Ureter (tissue), 1 donor: ENCODE measurements at places on chromosomes 5 and 9. TPM values are rescaled to one million over a fixed set of nuclear protein-coding genes. Genes with fewer than 3 reads are reported as not detected.
A peak's percentile ranks its signal among the peaks of the same experiment; 100 is the strongest.

GRCh38 chr5:58922461-58923171 lies 339.7 kb downstream of the RAB3C start:
- DNase-seq: peak; percentile 56

The MIER3 gene
- total RNA-seq: 22.4 TPM

- no peak for DNase-seq
Measured at GRCh38 chr5:114467729-114468128, 105.9 kb downstream of the KCNN2 start.

The PCDHGA3 gene
- total RNA-seq: 2.9 TPM

The TRMT10B gene
- 18.0 TPM for total RNA-seq

- no peak for DNase-seq
Measured at GRCh38 chr5:59615272-59615671, 278.3 kb downstream of the PDE4D start.

The UQCRQ gene
- total RNA-seq: 558 TPM

- DNase-seq: no peak
Measured at GRCh38 chr5:166433679-166434078, 1857.8 kb upstream of the WWC1 start.

GRCh38 chr9:111144741-111145140 lies 106.5 kb upstream of the LPAR1 start:
- no peak for DNase-seq

DNA sequence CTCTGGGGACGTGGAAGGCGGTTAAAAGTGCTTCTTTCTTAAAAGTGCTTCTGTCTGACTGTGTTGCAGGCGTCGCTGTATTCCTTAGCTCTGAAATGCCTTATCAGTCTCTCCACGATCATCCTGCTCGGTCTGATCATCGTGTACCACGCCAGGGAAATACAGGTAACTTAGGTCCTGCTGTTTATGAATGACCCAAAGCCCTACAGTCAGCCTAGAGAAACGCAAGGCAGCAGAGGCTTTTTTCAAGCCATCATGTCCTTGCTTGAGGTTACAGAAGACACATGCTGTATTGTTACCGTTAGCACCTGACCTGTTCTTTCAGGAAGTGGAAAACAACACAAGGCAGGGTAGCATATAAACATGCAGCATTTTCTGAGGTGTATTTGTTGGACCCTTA lies 2.0 kb downstream of the KCNN2 start:
- no peak for DNase-seq

The FAM163B gene
- total RNA-seq: not detected

GRCh38 chr9:14211564-14211963 lies 102.4 kb downstream of the NFIB start:
- no peak for DNase-seq

DNA sequence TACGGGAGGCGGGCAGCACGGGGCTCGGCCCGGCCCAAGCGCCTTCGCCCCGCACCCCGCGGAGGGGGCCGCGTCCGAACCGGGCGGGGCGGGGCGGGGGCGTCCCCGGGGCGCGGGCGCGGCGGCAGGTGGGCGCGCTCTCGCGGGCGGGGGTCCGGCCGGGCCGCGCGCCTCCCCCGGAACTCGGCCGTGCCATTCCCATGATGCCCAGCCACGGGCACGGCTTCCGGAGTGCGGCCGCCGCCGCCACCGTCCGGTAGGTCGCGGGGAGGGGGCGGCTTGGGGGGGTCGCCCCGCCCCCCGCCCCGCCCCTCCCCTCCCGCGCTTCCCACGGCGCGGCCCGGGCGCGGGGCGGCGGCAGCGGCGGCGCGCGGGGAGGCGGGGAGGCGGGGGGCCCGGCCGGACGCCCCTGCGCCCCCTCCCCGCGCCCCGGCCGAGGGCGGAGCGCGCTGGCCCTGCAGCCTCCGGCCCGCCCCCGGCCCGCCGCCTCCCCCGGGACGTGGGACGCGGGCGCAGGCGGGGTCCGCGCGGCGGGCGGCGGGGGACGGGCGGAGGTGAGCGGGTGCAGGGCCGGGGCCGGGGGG lies at the start of gene PPP1R26:
Gene PPP1R26 (plus strand): TSS at position 314 of the 584 bp plus-strand sequence. CDS start 4,729 bp downstream, outside the sequence.
- DNase-seq: no peak

DNA sequence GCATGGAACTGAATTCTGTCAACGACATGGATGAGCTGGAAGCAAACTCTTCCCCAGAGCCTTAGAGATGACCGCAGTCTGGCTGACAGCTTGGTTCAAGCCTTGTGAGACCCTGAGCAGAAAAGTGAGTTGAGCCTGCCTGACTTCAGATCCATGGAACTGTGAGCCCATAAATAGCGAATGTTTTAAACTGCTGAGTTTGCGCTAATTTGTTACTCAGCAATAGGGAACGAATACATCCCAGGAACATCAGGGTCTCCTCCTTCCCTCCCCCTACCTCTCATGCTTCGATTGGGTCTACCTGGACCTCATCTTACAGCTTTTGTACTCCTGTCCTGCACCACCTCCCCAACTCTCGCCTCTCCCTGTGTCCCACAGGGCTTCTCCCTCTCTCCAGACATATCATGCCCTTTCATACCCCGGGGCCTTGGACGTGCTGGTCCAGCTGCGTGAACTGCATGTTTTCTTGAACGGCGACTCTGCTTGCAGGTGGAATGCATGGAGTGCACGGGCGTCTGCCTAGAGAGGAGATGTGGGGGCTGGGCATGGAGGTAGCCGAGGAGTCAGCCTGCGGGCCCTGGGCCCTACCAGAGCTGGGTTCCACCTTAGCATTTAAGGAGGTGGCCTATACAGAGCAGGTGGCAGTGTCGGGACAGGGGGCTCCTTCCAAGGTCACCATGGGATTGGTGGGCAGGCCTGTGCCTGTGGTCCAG lies 7.9 kb downstream of the GADD45G start:
- DNase-seq: no peak

The NPR3 gene
- total RNA-seq: 1.4 TPM

DNA sequence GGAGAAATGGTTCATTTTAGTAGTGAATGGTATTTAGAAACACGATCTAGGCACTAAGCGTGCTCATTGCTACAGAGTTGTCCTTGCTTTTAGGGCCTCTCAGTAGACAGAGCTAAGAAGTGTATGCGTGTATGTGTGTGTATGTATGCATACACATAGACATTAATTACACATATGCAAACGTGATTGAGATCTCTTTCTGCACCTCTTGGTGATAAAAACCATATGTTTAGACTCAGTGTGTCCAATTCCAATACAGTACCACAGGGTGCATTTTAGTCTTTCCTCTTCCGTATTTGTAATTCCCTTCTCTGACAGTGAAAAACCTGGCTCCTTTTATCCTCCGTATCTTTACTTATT lies 13.1 kb downstream of the TRIO start:
- DNase-seq: no peak

The AMBP gene
- 0.99 TPM for total RNA-seq

DNA sequence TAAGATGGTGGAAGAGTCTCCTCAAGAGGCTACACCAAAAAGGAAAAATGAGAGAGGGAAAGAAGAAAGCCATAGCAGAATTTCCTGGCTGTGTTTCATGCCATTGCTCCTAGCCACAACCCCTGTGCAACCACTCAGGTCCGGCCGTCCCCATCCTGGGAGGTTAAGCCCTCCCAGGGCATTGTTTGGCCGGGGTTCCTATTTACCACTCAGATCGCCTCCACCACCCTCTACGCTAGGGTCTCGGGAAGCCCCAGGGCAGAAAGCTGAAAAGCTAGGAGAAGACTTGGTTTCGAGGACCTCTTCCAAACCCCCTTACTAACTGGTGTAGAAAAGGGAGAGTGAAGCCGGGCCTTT lies 715 bp downstream of the RC3H2 start:
- DNase-seq: no peak
